Spinal cord (tissue), 10 donors: ENCODE measurements at places on chromosomes 13 and 19. TPM values are rescaled to one million over a fixed set of nuclear protein-coding genes. Genes with fewer than 3 reads are reported as not detected.

DNA sequence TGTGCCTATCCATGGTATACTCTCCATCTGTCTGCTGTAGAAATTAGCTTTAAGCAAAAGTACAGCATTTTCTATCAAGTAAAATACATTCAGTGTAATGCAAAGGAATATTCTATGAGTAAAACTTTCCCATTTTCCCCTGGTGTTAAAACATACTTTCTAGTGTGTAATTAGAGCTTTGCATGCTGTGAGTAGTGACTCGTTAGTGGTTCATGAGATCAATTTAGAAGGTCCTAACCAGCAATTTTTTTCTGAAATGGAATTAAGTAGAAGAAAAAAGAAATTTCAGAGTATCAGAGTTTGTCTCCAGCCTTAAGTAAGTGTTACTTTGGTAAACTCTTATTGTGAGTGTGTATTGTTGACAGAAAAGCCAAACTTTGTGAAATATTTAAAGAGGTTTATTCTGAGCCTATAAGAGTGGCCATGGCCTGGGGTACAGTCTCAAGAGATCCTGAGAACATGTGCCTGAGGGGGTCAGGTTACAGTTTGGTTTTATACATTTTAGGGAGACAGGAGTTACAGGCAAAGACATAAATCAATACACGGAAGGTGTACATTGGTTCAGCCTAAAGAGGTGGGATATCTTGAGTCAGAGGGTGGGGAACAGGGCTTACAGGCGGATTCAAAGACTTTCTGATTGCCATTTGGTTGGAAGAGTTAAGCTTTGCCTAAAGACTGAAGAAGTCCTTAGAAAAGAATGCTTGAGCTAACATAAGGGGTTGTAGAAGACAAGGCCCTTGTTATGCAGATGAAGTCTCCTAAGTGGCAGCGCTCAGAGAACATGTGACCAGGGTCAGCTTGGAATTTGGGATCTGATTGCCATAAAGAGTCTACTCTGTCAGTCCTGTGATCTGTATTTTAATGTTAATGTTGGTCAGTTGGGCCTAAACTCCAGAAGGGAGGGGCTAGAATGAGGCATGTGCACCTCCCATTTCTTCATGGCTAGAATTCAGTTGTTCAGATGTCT, 25.5 kb downstream of the FAM187B start:
- DNase-seq: no peak

DNA sequence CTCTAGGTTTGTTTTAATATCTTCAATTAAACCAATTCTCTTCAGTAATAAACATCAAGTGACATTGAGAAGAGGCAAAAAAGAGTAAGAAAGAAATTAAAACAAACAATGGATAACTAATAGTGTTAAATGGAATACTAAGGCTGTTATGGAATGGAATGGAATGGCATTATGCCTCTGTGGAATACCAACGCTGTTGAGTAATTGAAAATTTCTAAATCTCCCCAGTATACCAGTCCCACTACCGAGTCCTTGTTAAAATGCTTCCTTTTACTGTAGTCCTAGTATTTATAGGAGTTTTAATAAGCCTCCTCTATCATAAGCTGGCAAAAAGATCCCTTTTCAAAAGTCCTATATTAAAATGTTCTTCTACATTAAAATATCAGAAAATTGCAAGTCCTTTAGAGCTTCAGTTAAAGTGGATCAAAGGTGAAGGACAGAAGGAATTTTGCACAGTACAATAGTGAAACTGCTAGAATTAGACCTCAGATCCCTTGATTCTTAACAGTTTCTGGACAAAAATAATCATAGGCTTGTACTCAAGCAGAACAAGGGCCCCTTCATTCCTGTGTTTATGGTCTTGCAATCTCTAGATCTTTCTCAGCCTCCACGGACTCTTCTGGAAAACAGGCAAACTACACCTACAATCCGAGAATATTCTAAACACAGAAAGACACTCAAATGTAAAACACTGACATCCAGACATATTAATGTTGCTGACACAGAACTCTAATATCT, 128.2 kb downstream of the PCDH9 start:
- no peak for DNase-seq

DNA sequence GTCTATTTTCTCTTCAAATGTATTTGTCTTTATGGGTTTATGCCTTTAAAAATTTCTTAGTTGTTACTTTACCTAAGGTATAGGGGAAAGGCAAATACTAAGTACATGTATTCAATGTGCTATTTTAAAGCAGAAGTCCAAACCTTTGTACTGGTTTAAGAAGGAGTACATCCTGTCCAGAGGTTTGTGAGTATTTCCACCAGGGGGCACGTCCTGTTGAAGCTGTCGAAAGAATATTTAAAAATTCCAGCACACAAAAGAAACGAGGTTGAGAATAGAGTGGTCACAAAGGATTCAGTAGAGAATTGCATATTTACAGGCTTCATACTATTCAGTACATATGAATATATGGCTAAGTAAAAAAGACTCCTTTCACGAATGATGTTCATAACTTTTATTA, 59.8 kb downstream of the URI1 start:
- no peak for DNase-seq

DNA sequence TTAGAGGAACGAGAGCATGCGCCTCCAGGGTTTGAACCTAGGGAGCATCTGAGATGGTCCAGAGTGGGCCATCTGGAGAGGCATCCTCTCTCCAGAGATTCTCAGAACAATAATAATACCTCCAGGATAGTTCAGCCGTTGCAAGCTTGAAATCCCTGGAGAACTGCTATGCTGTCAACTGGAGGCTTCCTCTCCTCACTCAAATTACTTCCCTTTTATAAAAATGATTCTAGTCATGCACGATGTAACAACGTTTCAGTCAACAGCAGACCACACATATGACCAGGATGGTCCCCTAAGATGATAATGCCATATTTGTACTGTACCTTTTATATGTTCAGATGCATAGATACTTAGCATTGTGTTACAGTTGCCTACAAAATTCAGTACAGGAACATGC, 108.7 kb downstream of the SHISA2 start:
- DNase-seq: no peak

DNA sequence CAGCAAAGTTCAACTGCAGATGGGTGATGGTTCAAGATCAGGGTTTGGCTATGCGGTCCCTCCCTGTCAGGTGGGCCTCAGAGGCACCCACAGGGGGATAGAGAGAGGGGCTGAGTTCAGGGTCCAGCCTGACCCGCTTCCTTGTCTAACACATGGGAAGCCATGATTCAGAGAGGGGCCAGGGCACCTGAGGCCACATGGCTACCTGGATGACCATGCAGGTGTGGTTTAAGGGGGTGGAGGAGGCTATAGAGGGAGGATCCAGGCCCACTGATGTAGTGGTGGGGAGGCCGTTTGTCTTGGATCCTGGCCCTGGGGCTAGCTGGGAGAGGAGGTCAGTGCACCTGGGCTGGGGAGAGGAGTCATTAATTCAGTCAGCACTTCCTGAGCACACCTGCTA, 56.7 kb downstream of the ZNF536 start:
- DNase-seq: no peak

GRCh38 chr13:43088093-43088511, 64.7 kb downstream of the DNAJC15 start:
- DNase-seq: no peak

GRCh38 chr19:6717036-6717435, 3.4 kb downstream of the C3 start:
- DNase-seq: no peak

- no peak for DNase-seq
Measured at GRCh38 chr19:45911291-45911690, 3.3 kb downstream of the NANOS2 start.

GRCh38 chr13:102940770-102941169, 94.9 kb downstream of the ERCC5 start:
- no peak for DNase-seq

GRCh38 chr13:79668201-79668752, 187.3 kb downstream of the NDFIP2 start:
- DNase-seq: no peak

GRCh38 chr13:36959456-36960116, 39.5 kb upstream of the SMAD9 start:
- no peak for DNase-seq

GRCh38 chr19:3836887-3837286, 32.0 kb downstream of the ZFR2 start:
- DNase-seq: no peak

DNA sequence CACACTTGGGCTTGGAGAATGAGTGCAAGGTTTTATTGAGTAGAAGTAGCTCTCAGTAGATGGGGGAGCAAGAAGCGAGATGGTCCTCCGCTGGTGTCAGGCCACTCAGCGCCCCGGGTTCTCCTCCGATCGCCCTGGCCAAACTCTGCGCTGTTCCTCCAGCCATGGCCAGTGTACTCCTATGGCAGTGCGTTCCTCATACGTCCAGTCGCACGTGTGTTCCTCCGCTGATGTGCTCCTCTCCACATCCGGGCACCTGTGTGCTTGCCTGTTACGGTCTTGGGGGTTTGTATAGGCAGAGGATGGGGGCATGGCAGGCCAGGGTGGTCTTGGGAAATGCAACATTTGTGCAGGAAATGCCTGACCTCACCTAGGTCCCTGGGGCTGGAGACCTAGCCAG, 1899.4 kb downstream of the PCDH9 start:
- DNase-seq: no peak

- DNase-seq: no peak
Measured at GRCh38 chr19:29044037-29044436, 168.9 kb downstream of the UQCRFS1 start.

DNA sequence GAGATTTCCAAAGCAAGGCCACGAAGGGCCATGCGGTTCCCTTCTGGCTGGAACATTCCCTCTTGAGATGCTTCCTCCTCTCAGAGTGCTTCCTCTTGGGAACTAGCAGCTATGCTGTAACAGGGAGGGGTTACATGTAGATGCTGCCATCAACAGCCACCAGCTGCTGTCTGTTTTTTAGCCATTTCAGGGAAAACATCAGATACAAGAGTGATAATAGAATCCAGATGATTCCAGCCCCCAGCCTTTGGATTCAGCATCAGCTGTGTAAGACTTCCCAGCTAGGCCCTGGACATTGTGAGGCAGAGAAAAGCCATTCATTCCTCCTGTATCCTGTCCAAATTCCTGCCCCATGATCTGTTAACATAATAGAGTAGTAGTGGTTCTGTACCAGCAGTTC, 8.2 kb upstream of the ZNF177 start:
- DNase-seq: no peak

DNA sequence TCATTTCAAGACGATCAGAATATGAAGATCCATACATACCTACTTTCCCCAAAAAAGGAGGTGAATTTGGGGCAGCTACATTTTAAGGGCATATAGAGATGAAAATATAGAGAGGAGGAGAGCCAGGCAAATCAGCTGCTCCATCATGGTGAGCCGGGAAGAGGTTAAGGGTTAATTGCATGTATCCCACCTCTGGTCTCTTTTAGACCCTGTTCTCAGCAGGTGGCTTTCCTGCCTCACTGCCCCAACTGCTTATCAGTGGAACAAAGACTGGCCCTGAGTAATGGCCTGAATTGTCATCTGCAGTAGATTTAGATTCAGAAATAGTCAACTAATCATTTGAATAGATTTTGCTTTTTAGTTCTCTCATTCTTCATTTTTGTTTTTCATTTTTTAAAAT, 206.6 kb downstream of the SPRY2 start:
- no peak for DNase-seq

- no peak for DNase-seq
Measured at GRCh38 chr19:8421484-8422461, 8.7 kb downstream of the MARCHF2 start.

GRCh38 chr13:28412981-28413380, 81.9 kb downstream of the FLT1 start:
- no peak for DNase-seq

DNA sequence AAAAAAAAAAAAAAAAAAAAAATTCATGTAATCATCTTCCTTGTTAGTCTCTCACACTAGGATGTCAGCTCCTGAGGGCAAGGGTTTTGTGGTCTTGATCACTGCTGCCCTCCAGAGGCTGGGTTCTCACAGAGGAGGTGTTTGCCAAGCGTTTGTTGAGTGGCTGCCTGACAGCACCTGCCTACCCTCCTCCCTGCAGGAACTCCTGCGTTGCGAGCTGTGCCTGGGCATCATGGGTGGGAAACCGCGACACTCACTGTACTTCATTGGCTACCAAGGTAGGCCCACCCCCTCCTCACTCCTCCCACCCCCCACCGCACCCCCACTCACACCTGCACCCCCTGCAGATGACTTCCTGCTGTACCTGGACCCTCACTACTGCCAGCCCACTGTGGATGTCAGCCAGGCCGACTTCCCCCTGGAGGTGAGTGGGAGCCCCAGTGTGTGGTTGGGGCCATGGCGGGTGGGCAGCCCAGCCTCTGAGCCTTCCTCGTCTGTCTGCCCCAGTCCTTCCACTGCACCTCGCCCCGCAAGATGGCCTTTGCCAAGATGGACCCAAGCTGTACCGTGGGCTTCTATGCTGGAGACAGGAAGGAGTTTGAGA, 8.1 kb downstream of the ATG4D start:
- DNase-seq: no peak

- no peak for DNase-seq
Measured at GRCh38 chr13:77338961-77339401, 12.1 kb upstream of the MYCBP2 start.

GRCh38 chr13:52025475-52026245, 1.2 kb downstream of the UTP14C start:
- DNase-seq: no peak

GRCh38 chr13:72805676-72806346, 23.9 kb downstream of the PIBF1 start:
- no peak for DNase-seq

DNA sequence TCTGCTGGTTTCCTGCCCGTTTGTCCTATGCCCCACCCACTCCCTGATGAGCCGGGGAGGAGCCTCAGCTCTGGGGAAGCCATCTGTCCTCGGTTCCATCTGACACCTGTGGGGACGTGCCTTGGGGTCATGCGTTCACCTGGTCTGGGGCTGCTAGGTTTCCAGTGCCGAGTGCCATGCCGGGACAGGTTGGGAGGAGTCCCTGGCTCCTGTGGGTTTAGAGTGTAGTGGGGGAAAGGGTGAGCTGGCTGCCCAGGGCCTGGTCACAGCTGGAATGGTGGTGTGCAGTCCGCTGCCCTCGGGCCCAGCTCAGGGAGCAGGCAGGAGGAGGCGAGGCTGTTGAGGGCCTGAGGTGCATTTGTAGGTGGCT, 2.5 kb downstream of the KDM4B start:
- DNase-seq: no peak

DNA sequence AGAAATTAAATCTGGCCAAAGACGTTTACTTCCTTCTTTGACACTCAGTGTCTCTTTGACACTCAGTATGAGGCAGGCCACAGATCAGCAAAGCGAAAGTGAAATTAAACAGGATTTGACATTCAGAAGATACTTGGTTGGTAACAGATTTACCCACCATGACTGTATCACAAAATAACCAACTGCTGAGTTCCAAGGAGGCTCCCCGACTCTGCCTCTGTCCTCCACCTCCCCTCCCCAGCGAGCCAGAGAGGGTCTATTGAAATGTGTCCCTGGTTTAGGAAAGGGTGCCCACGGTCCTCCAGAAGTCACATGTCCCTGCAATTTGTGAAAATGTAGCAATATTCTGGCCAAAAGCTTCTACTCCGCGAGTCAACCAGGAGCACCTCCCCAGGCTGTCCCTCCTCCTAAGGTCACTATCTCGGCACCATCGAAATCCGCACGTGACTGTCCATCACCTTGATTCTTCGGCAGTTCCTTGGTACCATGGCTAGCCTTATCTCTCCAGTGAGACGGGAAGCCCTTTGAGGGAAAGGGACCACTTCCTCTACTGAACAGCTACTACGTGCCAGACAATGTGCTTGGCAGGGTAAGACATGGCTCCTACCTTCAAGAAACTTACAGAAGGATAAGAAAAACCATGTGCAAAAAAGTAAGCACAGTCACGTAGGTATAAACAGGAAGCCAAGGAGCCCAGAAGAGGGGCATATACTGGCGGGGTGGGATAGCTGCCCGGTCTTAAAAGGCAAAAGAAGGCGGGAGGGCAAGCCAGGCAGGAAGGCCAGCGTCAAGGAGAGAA, 1.5 kb downstream of the N4BP2L1 start:
- DNase-seq: no peak

ANGPTL8 gene
- not detected for total RNA-seq

RFX2 gene
- 5.7 TPM for total RNA-seq

KIR2DL4 gene
- not detected for total RNA-seq

MISP3 gene
- total RNA-seq: 5.2 TPM
